ENCODE measurements at places on chromosomes 2 and 18.

GRCh38 chr18:7157760-7158159 lies 40.2 kb upstream of the LAMA1 start:
- DNase-seq: no peak

- DNase-seq: no peak
Measured at GRCh38 chr2:72154386-72154975, 6.8 kb upstream of the CYP26B1 start.

- no peak for DNase-seq
Measured at GRCh38 chr2:134783912-134784311, 54.5 kb upstream of the ACMSD start.

- no peak for DNase-seq
Measured at GRCh38 chr2:53987336-53987921, 16.6 kb upstream of the PSME4 start.

- no peak for DNase-seq
Measured at GRCh38 chr2:214560176-214560575, 149.3 kb downstream of the VWC2L start.

GRCh38 chr2:14815201-14815600 lies 182.7 kb downstream of the LRATD1 start:
- DNase-seq: no peak

- no peak for DNase-seq
Measured at GRCh38 chr2:105188343-105188742, 53.2 kb upstream of the GPR45 start.

DNA sequence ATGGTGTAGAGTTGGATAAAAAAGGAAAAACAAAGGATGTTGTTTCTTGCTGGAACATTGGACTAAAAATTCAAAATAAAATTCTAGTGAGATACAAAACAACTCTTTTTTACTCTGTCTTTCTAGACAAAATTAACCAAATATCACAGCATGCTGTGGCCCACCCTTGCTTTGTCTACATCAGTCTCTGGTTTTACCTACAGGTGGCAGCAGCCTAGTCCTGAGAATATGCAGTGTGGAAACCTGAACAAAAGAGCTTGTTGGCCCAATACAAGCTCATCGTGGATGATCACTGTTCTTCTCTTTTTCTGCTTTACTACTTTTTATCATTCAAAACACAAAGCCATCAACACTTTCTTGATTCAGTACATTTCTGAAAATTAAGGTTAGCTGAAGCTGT lies 210.4 kb downstream of the CDH19 start:
- no peak for DNase-seq

- no peak for DNase-seq
Measured at GRCh38 chr2:31125918-31126695, 12.1 kb downstream of the GALNT14 start.

- no peak for DNase-seq
Measured at GRCh38 chr2:117979911-117980701, 33.8 kb downstream of the CCDC93 start.

- no peak for DNase-seq
Measured at GRCh38 chr2:170310876-170311502, 133.0 kb downstream of the MYO3B start.

GRCh38 chr18:7637269-7637668 lies 70.2 kb downstream of the PTPRM start:
- no peak for DNase-seq

DNA sequence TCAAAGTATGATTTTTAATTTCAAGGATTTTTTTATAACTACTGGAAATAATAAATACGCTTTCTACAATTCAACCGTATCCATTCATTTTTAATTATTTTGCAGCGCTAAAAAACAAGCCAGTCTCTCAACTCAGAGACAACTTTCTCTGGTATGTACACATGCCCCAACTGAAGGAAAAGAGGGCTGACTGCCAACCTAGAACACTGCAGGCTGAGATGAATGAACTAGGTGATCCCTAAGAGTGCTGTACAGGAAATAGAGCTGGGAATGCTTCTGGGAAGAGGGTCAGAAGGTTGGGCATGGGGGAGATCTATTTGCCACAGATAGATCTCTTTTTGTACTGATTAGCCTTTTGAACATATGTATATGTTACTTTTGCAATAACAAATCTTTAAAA lies 460.1 kb downstream of the NR4A2 start:
- no peak for DNase-seq

GRCh38 chr2:95019572-95019971 lies 5.9 kb upstream of the MAL start:
- DNase-seq: no peak

DNA sequence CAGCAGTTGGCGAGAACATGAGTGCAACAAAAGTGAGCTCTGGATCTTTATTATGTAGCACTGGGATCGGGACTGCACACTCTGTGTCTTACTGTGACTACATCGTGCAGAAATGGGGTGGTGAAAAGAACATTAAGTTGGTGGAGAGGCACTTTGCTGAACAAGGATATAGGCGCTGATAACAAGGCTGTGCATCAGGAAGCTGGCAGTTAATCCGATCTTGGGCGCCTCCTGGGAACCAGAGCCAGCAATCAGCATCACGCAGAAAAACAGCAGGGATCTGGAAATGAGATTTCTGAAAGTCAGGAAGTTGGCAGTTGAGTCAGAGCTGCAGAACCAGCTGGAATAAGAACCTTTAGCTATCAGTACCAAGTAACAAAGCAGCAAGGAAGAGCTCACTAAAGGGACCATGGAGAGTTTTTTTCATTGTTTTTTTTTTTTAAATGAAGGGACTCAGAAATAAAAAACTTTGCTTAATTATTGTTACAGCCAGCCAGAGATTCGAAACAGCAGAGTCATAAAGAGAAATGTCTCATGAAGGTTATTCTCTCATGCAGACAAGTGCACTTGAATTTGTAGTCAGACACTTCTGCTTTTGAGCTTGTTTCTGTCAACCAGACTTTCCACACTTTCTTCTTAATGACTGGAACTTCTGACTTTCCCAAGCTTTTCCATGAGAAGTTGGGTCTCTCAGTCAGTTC lies 22.8 kb upstream of the MYO3B start:
- DNase-seq: no peak

DNA sequence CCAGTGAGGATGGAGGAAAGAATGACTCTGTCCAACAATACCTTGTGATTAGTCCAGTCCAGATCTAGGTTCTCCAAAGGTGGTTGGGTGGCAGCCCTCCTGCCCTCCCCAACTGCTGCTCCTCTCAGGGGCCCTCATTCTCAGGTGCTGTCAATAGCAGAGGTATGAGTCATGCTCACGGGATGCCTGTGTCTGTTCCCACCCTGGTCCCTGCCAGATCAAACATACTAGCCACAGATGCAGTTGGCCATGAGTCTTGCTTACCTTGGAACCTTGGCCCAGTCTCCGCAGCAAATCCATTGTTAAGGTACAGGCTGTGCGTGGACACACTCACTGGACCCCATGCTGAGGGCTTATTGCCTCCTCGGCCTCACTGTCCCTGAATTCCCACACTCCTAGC lies 24.9 kb upstream of the RPIA start:
- no peak for DNase-seq

GRCh38 chr2:27909901-27910300 lies 19.4 kb downstream of the BABAM2 start:
- DNase-seq: no peak

- DNase-seq: no peak
Measured at GRCh38 chr18:31574359-31574758, 17.3 kb upstream of the TTR start.

DNA sequence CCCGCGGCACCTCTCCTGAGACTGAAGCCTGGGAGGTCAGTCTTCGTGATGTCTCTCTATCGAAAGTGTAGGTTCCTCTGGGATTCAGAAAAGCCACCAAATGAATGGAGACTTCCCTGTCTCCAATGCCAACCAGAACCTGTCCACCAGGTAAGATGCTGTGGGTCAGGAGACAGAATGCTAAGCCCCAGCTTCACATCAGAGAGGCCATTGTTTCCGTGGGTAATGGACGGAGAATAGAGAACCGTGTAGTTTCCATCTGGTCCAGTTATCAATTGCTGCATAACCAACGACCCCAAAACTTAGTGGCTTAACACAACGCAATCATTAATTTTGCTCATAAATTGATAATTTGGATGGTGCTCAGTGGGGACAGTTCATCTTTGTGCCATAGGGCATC lies 93.5 kb downstream of the DDX1 start:
- DNase-seq: no peak

DNA sequence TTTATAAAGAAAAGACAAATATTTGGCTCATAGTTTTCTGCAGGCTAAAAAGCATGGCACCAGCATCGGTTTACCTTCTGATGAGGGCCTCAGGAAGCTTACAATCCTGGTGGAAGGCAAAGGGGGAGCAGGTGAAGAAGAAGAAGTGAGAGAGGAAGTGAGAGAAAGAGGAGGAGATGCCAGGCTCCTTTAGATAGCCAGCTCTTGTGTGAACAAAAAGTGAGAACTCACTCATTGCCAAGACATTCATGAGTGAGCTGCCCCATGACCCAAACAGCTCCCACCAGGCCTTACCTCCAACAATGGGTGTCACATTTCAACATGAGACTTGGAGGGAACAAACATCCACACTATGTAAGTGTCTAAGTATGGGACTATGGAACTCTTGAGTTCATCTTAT lies 14.3 kb downstream of the CCDC150 start:
- DNase-seq: no peak

DNA sequence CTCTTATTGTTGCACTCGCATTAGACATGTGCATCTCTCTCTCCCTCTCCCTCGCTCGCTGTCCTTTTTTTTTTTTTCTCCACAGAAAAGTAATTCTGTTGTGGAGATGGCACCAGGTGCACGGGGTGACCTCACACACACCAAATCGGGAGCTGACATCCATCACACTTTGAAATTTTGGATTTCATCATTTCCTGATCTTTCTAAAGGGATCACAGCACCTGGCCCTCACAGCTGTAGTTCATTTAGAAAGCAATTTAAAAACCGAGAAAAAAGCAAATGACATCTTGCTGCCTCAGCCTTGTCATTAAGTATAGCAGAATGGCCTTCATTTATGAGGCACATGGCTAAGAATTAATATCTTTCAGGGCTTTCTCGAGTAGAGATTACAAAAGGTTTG lies 717.2 kb downstream of the RNF144A start:
- DNase-seq: no peak

- no peak for DNase-seq
Measured at GRCh38 chr2:235500761-235501672, 7.2 kb downstream of the AGAP1 start.

DNA sequence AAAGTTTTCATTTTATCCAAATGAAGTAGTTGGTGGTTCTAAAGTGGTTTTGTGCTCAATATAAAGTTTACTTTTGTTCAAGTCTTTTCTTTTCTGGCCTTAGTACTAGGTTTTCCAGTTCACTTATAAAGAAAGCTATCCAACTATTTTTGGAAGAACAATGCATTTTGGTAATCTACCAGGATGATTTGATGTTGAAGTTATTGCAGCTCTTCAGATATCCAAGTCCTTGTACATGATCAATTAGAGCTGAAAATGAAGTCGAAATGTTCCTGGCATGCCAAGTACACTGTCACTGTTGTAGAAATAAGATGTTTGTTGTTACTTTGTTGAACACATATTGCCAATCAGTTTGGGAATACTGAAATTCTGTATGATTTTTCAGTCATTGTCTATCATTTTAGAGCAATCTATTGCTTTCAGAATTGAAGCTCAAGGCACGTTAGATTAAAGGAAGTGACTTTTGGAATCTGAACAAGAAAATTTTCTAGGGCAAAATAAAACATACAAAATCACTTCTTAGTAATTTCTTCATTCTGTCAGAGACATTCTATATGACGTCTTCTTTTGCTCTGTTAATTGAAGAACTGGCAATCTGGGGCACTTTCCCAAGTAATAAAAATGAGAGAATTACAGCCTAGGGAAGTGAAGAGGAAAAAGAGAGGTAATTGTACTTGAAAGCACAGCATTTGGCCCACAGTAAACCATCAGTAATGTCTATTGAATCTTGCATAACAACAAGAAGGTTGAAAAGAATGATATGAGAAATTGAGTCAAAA lies 232.3 kb downstream of the MREG start:
- DNase-seq: no peak

GRCh38 chr18:55351980-55352714 lies 235.8 kb downstream of the TCF4 start:
- no peak for DNase-seq

DNA sequence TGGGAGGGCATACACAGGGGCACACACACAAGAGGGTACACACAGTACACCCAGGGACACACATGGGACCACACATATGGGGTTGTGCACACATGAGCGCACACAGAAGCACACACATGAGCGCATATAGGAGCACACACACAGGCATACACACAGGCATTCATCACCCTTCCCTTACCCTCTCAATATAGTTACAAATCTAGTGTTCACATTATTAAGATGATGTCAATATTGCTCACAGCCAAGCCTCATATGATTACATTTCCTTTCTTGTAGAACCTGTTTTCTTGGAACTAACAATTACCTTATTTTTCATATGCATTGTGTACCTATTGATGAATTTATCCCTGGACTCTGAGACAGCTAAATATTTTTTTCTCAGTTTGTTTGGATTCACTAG lies 156.7 kb downstream of the FHOD3 start:
- DNase-seq: no peak

Data from left ventricle myocardium inferior (tissue), 1 donor.